HL-60 (cell line): ENCODE measurements at places on chromosomes 7 and 10.
A peak's percentile ranks its signal among the peaks of the same experiment; 100 is the strongest.

DNA sequence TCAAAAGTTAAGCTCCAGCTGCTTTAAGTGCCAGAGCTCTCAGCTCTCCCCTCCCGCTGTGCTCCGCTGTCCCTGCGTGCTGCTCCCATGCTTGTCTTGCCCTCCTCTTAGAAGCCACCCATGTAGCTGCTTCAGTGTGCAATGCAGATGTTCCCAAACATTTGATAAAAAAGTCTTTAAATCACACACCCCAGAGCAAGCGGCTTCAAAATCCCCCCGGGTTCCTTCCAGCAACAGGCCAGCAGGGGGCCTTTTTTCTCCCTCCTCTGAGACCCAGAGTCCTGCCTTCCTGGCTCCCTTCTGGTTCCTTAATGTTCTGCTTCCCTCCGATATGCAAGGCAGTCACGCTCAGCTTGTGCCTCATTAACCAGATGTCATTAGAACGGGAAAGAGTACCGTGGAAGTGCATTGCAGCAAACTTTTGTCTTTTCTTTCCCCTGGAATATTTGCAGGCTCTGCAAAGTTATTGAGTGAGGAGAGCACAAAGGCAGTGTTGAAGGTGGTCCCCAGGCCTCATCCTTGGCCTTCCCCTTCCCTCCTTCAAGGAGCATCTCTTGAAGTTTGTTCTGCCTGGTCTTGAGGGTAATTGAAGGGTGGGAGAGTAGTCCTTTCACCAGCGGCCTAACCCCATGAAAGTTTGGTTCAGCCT, 25.5 kb downstream of the LDB3 start:
- DNase-seq: no peak

GRCh38 chr7:151366880-151367222, 25.2 kb downstream of the NUB1 start:
- DNase-seq: no peak

GRCh38 chr7:5661942-5662341, 119.5 kb downstream of the RNF216 start:
- DNase-seq: peak; percentile 54

GRCh38 chr7:131131746-131132431, 195.8 kb upstream of the MKLN1 start:
- DNase-seq: no peak

GRCh38 chr7:102061981-102062390, 224.7 kb upstream of the SH2B2 start:
- DNase-seq: peak; percentile 91

DNA sequence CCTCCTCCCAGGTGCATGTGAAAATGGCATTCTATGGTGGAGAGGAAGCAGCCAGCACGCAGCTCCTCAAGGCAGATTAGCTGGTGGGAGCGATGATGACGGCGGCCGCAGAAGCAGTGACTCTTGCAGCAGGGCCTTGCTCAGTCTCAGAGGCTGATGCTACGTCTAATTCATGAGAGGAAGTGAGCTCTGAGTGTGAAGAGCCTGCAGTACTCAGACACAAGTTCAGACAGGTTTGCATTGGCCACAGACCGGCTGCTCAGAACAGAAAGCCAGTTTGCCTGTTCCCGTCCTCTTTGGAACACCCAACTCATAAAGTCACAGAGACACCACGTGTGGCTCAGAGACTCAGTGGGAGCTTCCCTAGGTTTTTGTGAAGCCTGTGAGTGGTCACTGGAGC, 136.5 kb downstream of the ADARB2 start:
- DNase-seq: no peak

DNA sequence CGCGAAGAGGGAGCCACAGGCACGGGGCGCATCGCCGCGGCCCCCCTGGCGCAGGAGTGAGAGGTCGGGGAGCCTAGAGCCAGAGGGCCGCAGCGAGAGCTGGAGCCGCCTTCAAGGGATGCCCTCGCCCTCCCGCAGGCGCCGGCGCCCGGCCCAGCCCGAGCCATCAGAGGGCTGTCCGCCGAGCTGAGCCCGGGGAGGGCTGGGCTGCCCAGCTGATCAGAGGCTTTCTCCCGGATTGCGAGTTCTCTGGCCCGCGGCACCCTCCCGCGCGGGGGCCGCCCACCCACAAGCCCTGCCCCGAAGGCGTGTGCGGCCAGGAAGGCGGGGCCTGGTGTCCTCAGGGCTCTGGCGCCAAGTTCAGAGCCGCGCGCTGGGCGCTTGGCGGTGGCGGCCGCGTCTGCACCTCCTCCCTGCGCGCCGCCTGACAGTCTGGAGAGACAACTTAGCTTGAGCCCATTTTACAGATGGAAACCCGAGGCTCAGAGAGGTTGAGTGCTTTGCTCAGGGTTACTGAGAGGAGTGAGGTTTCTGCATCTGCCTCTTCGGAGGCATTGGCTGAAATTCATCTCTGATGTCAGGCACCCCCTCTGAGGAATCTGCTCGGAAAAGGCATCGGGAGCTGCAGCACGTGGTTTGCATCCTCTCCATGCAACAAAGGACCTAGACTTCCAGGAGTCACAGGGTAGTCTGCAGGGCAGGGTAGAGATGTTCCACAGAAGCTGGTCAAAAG, 3.8 kb upstream of the ANTXRL start:
- DNase-seq: peak; percentile 54

GRCh38 chr10:88990384-88991160, at the start of gene FAS:
FAS (plus strand) TSS chr10:88990798; CDS start chr10:88990877, 79 bp downstream.
- DNase-seq: peak; percentile 82

DNA sequence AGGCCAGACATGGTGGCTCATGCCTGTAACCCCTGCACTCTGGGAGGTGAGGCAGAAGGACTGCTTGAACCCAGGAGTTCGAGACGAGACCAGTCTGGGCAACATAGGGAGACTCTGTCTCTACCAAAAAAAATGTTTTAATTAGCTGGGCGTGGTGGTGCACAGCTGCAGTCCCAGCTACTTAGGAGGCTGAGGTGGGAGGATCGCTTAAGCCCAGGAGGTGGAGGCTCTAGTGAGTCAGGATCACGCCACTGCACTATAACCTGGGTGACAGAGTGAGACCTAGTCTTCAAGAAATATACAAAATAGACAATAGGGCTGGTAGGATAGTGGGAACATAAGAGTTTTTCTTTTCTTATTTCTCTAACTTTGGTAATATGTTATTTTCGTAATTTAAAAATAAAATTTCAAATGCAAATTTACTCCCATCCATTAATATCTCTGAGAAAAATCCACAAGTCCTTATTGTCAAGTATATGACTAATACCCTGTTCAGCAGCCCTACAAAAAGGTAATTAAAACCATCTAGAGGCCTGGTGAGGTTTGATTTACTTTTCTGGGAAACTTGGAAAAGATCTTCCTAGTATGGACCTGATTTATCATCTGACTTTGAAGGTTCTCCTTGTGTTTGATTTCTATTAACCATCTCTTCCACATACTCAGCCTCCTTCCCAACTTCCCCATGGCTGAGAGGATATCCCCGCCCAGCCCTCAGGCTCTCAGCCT, 50.0 kb downstream of the CREB3L2 start:
- no peak for DNase-seq

DNA sequence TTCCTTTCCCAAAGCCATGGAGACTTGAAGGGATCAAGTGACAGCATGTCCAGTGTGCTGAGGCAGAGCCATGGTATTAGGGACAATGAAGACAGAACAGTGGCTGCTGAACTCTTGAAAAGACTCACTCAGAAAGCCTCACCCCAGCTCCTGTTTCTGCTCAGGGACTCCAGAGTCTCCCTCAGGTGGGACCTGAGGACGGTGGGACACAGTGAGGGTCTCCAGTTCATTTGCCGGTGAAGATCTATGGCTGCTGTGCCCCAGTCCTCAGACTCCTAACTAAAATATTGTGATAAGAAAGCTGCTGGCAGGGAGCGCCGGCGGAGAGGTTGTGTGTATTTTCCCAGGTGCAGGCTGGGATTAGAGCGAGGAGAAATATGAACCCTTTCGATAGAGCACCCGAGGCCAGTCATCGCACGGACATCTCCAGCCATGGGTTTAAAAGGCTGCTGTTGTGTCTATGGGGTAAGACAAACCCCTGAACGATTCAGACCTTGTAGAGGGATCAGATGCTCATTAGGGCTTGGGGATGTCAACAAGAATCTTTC, 57.2 kb downstream of the C7orf25 start:
- no peak for DNase-seq

DNA sequence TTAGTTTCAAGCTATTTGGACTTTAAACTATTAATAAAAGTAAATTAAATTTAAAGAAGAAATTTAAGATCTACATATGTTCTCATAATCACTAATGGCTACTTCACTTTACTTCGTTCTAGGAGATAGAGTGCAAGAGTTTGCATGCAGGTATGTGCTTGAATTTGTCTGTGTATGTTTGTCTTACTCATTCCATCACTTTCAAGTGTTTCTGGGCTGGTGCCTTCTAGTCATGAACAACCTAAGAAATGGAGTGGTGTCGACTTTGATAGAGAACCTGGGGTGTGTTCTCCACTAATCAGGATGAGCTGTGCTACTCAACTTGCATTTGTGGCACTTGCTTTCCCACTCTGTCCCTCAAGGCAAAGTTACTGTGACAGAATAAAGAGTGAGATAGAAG, 169.9 kb downstream of the KCND2 start:
- DNase-seq: no peak

- DNase-seq: no peak
Measured at GRCh38 chr7:71753956-71754664, 622.2 kb downstream of the GALNT17 start.

GRCh38 chr10:5449823-5450222, 37.5 kb downstream of the NET1 start:
- peak; percentile 43 for DNase-seq
